WTC11 (cell line): ENCODE measurements at places on chromosomes 3 and 15.
A peak's percentile ranks its signal among the peaks of the same experiment; 100 is the strongest.

DNA sequence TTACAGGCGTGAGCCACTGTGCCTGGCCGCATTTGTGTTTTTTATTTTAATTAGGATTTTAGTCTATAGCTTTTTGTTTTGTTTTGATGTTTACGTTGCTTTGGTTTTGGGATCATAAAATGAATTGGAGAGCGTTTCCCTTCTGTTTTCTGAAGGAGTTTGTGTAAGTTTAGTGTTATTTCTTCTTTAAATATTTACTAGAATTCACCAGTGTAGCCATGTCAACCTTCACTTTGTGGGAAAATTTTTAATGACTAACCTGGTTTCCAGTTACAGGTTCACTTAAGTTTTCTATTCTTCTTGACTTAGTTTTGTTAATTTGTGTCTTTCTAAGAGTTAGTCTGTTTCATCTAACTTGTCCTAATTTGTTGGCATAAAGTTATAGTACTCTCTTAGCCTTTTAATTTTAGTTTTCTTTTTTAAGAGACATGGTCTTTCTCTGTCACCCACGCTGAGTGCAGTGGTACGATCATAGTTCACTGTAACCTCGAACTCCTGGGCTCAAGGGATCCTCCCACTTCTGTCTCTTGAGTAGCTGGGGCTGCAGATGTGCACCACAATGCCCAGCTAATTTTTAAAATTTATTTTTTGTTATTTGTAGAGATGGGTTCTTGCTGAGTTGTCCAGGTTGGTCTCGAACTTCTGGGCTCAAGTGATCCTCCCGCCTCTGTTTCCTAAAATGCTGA, 61.0 kb downstream of the CHD2 start:
- no peak for DNase-seq

DNA sequence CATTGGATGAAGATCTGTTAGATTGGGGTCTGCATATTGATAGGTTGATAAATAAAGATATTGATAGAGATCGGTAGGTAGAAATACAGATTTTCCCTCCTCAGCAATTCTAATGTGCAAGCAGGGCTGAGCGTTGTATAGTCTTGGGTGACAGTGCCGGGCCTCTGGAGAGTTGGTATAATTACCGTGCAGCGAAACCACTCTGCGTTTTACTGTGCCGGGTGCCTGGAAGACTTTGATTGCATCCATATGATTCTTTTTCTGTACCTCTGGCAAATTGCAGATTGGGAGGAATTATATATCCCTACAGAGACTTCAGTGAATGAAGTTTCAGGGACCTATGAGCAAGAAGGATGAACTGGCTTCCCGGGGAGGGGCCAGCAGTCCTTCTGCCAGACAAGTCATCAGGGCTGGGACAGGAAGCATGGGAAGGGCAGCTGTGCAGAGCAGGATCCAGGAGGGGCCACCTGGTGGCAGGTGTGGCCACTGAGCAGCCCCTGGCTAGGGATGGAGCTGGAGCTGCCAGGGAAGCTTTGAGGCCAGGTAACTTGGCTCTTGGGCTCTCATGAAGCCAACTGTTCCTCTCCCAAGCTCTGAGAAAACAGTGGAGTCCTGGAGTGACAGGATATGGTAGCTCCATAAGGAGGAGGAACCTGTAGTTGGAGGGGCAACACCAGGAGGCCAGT, 132.5 kb downstream of the APBA2 start:
- DNase-seq: peak; percentile 68

GRCh38 chr3:127677541-127678314, 5.0 kb downstream of the ABTB1 start:
- peak; percentile 6 for DNase-seq

DNA sequence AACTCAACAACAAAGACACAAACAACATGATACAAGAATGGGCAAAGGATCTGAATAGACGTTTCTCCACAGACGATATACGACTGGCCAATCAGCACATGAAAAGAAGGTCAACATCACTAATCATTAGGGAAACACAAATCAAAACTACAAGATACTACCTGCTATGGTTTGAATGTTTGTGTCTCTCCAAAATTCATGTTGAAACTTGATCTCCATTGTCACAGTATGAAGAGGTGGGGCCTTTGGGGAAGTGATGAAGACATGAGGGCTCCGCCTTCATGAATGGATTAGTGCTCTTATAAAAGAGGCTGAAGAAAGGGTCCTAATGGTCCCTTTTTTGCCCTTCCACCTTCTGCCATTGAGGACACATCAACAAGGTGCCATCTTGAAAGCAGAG, 32.3 kb downstream of the ACAP2 start:
- DNase-seq: no peak

GRCh38 chr3:143152043-143152442, 32.5 kb downstream of the CHST2 start:
- DNase-seq: no peak

DNA sequence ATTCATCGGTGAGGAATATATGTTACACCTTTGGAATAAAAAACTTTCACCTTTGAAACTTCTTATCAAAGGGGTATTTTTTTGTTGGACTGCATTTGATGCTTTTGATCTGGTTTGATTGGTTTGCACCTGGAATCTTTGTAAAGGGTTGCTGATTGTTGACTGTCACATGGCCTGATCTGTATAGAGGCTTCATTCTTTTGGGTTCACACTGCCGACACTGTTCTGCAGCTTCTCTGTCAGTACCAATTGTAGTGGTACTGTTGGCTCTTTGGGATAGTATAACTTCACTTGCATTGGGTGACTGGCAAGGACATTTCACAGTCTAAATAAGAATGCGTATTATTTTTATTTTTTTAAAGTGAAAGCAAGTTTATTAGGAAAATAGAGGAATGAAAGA, 155.7 kb downstream of the DOCK3 start:
- no peak for DNase-seq

DNA sequence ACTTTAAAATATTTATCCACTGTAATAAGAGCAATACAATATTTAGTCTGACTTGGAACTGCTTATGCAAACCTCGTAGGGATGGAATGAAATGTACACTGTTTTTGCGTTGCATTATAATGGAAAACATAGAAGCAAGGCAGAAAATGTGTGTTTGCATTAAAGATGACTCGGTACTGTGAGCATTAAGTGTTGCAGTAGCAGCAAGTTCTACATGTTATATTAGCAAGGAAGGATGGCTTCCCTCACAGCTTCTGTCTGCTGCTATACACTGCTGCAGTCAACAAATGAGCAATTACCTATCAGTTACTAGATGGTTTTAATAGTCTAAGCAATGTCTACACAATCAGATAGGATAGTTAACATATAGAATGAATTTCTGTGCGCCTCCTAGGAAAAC, 75.4 kb downstream of the CDIN1 start:
- no peak for DNase-seq

DNA sequence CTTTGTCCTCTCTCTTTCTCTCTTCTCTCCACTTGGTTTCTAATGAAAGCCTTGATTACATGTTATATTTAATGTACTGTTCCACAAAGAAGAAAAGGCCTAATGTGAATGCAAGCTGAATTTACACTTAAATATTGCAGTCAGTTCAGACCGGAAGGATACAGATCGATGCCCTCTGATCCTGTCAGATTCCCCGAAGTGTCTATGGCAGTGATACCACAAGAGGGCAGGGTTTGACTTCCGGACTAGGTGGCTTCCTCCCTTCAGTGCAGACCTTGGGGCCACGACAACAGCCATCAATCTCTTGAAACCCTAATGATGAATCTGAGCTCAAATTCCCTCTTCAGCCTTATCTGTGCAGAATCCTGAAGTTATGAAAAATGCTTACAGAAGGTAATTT, 29.5 kb downstream of the AGTR1 start:
- peak; percentile 56 for DNase-seq

DNA sequence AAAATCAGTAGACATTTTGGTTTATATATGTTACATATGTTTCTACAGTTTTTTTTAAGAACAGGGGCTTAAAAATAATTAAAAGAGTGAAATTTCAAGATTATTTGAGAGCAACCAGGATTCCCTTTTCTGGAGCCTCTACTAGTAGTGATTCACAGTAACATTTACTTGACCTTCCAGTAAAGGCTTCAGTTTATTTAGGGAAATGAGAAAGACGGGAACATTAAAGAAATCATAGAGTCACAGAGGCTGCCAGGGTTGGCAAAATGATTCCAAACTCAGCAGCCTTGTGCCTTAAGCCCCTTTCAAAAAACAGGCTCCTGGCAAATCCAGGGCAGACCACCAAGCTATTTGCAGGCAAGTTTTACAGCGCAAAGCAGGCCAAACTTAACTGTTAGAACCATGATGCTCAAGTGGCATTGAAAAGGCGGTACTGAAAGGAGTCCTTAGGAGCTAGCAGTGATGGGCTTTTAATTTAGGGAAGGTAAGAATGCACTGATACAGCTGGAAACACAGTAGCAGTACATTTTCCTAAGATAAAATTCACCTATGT, 201.1 kb upstream of the ADAMTS9 start:
- no peak for DNase-seq

DNA sequence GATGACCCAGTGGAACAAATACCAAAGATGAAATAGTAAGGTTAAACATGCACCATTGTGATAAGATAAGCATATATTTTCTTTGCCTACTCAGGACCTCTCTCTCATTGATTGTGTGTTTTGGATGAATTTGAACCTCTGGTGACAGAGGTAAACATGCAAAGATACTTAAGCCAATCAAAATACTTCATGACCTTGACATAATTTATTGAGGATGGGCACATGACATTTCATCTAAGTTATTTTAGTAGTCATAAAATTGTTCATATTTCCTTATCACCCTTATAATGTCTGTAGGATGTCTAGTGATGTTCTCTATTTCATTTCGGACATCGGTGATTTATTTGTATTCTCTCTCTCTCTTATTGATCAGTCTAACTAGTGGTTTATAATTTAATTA, 88.3 kb upstream of the WDR72 start:
- no peak for DNase-seq

DNA sequence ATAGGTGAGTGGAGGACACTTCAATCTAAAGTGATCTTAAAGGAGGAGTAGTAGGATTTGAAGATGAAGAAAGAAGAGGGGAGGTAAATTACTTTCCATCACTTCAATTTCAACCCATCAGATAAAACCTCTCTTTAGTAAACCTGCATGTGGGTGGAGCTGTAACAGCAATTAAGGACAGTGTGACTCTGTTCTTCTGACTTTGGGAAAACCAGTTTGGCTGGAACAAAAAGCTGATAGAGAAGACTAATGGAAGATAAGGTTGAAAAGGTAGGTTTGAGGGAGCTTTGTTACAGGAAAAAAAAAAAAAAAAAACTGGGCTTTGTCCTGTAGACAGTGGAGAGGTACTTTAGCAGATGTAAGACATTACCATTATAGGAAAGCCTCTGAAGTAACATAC, 4.5 kb upstream of the GSK3B start:
- DNase-seq: no peak

- DNase-seq: no peak
Observed at GRCh38 chr3:175105066-175105465, 245.9 kb downstream of the NAALADL2 start.

DNA sequence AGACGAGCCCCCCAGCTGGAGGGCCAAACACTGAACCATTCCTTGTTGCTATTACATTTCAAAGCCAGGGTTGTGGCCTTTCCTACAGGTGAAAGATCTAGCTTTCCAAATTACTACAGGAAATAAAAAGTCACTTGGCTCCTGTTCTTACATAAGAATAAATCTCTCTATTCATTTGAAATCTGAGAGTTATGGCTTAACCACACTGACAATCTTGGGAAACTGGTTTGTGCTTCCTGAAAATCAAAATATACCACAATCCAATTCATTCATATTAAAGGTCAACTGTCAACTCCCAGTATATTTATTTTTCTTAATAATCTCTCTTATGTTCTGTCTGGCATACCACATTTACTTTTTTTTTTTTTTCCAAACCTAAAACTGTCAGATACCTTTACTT, 103.7 kb upstream of the LMOD3 start:
- no peak for DNase-seq

- DNase-seq: no peak
Observed at GRCh38 chr15:94305133-94305532, 73.8 kb downstream of the MCTP2 start.

GRCh38 chr3:170485696-170486095, 67.0 kb downstream of the CLDN11 start:
- no peak for DNase-seq

- no peak for DNase-seq
Observed at GRCh38 chr15:95757171-95757570, 573.3 kb upstream of the NR2F2 start.

DNA sequence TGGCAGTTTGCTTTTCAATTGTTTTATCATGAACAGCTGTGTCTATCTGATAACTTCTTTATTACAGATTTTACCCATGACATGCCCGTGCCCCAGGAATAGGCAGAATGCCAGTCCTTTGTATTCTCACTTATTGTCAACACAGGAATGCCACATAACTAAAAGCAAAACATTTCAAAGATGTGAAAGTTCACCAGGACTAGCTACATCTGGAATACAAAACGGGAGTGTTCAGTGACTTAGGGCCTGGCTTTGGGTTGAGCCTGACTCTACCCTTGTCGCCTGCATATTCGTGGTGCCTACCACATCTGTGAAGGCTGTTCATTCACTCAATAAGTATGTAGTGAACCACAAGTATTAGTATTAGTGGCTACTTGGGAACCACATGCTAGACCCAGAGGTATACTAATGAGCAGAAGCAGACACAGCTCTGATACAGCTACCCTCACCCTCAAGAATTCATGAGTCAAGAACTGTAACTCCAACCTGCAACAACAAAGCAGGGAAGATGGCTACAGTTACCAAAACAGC, 2.9 kb downstream of the TNFSF10 start:
- DNase-seq: no peak

DNA sequence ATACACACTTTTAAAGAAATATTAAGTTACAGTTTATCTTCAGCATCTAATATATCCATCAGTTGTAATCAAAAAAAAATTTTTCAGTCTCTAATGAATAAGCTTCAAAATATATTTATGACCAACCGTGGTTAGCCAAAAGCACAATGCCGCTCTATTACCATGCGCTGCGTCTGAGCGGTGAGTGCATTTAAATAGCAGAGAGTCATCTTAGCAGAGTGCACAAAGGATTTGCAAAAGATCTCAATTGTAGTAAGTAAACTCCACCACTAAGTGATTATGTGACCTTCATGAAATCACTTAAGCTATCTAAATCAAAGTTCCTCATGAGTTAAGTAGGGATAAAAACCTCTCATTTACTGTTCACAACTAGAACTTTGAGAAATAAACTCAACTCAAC, 4.9 kb downstream of the TP63 start:
- DNase-seq: no peak
